NCI-H1048 (cell line): ENCODE measurements at places on chromosomes 13 and 19.

- no peak for DNase-seq
These were observed 2.5 kb upstream of the HNRNPUL1 start for GRCh38 chr19:41261474-41262190.

- DNase-seq: no peak
These were observed 29.0 kb upstream of the ZNF564 start for GRCh38 chr19:12580180-12580694.

DNA sequence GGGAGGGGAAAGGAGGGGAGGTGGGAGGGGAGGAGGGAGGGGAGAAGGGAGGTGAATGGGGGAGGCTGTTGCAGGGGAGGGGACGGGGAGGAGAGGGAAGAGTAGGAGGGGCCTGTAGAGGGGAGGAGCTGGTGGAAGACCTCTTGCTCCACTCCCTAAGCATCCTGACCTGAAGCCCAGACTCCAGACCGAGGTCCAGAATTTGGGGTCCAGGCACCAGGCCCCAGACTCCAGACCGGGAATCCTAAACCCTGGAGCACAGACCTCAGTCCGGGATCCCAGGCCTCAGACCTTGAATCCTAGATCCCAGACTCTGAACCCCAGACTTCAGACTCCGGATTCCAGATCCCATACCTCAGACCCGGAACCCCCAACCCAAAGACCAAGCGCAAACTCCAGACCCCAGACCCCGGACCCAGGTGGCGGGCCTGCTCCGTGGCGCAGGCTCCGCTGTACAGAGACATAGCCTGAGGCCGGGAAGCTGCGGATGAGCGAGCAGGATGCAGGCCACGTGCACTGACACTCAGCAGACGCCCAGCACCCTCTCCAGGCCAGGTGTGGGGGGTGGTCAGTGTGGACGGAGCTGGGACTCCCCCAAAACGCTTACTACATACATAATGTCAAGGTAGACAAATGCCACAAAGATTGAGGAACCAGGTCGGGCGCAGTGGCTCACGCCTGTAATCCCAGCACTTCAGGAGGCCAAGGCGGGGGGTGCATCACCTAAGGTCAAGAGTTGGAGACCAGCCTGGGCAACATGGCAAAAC is 710 bp upstream of the BTBD2 start:
- DNase-seq: no peak

- DNase-seq: no peak
These were observed 512.1 kb downstream of the IRS2 start for GRCh38 chr13:109274188-109274821.

DNA sequence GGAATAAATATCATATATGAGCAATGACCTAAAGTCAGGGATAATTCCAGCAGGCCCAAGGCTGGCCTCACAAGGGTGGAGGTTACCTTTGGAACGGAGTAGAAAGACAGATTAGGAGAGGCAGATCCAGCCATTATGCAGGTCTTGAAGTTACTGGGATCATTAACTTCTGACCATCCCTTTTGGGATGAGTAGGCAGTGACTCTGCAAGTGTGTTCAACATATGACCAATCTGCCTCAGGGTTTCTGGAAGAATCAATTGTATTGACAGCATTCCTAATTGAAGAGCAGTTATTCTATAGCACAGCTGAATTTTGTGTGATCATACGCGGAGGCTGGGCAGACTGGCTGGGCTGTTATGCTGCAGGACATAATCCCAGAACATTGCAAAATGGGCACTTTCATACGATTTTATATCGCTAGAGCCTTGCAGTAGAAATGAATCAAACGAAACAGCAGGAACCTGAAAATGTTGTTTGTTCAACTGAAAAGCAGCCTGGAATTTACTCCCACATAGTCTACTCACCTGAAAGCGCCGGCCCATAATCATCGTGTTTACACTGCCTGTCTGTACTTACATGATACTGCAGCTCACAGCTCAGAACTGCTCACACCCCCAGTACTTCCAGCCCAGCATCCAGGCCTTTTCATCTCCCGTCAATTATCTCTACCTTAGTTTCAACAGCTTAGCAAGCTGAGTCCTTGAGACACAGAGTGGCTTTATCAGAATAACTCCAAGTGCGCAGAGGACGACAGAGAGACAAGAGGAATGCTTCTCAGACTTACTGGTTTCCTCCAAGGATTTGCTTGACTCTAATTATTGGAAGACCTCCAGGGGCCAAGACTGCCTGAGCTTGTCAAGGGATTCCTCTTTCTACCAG is 556.1 kb downstream of the EFNB2 start:
- DNase-seq: no peak

DNA sequence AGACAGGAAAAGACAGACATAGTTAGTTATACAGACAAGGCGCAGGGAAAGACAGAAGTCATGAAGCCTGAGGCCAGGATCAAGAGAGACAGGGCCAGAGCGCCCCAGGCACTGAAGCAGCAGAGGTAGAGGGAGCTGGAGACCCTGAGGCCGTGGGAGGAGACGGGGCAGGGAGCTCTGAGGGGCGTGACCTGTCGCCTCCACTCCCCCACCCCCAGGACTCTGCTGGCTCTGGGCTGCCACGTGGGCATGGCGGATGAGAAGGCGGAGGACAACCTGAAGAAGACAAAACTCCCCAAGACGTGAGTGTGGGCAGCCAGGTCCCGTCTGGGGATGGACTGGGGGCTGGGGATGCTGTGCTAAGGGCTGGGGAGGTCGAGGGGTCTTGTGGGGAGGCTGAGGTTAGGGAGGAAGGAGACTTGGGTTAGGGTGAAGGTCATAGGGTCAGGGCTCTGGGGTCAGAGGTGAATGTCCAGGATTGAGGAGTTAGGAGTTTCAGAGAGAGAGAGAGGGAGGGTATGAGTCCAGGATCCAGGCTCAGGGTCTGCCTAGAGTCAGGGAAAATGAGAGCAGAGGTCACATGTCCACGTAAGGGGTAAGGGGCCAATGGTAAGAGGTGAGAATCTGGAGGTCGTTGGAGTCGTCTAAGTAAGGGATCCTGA is 31.1 kb downstream of the RYR1 start:
- no peak for DNase-seq

DNA sequence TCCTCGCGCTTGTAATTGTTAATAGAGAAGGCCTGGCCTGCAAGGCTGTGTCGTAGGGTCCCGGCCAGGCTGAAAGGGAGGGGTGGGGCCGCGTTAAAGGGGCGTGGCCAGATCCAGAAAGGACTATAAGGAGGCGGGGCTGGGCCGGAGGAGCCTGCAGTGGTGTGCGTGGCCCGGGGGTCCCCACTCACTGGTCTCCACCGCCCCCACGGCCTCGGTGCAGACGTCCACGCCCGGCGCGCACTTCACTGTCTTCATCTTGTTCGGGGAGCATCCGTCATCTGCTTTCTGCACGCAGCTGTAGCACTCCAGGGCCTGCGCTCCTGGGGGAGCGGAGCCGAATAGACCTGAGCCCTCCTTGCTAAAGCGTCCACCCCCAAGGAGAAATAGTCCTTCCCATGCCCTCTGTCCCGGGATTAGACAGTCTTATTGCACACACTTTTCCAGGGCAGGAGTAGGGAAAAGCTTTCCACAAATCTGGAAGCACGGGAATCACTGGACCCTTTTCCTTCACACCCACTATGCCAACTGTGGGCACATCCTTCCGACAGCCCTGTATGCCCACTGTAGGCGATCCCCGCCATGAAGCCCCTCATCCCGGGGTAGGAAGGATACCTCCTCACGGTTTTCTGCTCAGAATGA is 1.2 kb downstream of the LYPD3 start:
- no peak for DNase-seq

DNA sequence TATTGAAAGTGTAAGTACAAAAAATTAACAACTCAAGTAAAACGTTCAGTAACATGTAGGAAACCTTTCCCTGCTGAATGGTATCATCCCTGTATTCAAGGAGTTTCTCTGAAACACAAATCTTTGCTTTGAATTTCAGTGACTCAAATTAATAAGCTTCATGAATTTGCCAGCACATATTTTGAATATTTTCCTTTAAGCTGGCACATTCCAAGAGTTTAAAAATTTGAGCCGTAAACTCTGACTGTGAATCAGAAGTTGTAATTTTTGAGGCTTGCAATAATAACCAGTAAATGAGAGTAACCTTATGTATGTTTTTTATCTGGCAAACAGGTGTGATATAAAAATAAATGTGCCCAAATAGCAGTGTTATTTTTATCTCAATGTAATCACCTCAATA is 1722.6 kb upstream of the PRR20A start:
- no peak for DNase-seq

DNA sequence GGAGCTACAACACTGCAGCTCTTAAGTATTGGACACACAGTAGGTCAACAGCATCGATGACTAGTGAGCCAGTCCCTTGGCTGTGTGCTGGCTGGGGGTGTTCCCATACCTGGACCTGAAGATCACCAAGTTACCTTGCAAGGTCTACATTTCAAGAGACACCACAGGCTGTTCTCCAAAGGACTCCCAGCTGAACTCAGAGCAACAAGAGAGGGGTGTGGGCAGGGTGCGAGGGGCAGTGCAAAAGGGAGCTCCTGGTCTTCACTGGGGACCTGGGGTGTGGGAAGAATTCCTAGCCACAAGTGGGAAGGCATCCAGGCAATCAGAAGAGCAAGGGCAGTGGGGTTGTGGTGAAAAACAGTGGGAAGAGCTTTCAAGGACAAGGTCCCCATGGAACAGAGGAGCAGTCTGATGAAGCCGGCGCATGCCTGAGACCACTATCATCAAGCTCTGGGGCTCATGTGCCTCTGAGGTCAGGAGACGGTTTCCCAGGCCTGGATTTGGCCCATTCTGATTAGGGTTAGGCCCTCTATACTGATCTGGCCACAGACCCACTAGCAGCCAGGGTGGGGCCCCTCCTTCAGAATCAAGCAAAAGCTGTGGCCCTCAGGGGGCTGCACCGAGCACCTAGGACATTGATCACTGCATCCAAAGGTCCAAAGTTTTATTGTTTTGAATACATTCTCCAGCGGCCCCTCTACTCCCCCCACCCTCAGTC is 4.7 kb upstream of the GSK3A start:
- no peak for DNase-seq
